ENCODE measurements at places on chromosomes 4 and X. TPM values are rescaled to one million over a fixed set of nuclear protein-coding genes. Genes with fewer than 3 reads are reported as not detected.

Gene NAT8L
- 7.9 TPM for polyA plus RNA-seq

Gene OTC
- polyA plus RNA-seq, result not detected

Gene PLS3
- polyA plus RNA-seq, result 245 TPM

GRCh38 chr4:92333016-92333415, 29.2 kb downstream of the GRID2 start:
- no peak for DNase-seq

DNA sequence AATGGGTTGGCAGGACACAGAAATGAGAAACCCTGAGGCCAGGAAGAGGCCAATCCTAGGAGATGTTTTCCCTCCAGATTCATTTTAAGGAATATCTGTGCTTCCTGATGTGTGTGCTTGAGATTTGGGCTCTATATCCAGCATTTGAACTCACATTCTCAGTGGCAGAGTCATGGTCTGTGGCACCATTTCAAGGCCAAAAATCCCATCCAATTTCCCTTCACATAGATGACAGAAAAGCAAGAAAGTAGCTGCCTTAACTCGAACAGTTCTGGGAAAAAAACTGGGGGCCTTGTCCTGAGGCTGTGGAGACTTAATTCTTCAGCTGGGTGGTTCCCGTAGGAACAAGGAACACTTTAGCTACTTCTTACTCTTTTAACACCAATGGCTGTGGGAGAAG, 27.4 kb downstream of the TAF7L start:
- DNase-seq, result no peak

GRCh38 chrX:10001496-10001895, 34.3 kb downstream of the CLDN34 start:
- DNase-seq, result no peak

- peak; percentile 42 for DNase-seq
These were observed 106.5 kb upstream of the STOX2 start for GRCh38 chr4:183798301-183799253.

GRCh38 chrX:129771266-129771995, 8.3 kb upstream of the SASH3 start:
- DNase-seq, result no peak

- DNase-seq, result no peak
These were observed 59.3 kb downstream of the MAPK10 start for GRCh38 chr4:86300516-86300915.

DNA sequence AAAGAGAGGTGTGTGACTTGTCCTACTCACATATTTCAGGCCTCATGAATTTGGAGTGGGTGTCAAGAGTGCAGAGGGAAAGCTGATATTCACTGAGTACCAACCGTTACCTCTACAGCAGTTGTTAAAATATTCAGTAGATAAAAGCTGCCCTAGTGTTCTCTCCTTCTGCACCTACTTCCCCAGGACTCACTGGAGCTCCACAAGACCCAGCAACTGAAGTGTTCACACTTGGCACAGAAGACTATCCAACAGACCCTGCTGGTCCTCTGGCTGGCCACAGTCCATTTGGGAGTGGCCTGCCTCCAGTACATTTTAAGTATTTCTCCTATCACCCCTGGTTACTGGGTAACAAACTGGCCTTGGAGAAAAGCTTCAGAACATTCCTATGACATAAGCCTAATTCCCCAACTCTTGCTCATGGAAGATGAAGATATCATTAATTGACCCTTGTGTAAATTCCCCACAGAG, 70.8 kb downstream of the PPARGC1A start:
- DNase-seq, result peak; percentile 15

GRCh38 chr4:1249731-1250526, 999 bp upstream of the CTBP1 start:
- DNase-seq, result no peak

Data from renal pelvis (tissue), 12 donors.